ENCODE measurements at places on chromosomes 4 and X. TPM values are rescaled to one million over a fixed set of nuclear protein-coding genes. Genes with fewer than 3 reads are reported as not detected.
A peak's percentile ranks its signal among the peaks of the same experiment; 100 is the strongest.

- peak overlapping the region; percentile 73 for H3K27ac ChIP-seq
- peaks cover 5% of the 10 kb centered on the region for H3K4me1 ChIP-seq
- H3K4me3 ChIP-seq = no peak overlapping the region
- peaks cover 2% of the 10 kb centered on the region for H3K36me3 ChIP-seq
- no peaks in the 10 kb centered on the region for H3K27me3 ChIP-seq
These were observed 46.2 kb downstream of the NEK1 start for GRCh38 chr4:169566021-169566818.

- peak; percentile 21 for DNase-seq
- peaks cover 42% of the 10 kb centered on the region for H3K36me3 ChIP-seq
- no peak overlapping the region for H3K4me3 ChIP-seq
- H3K4me1 ChIP-seq = peaks cover 4% of the 10 kb centered on the region
- no peak overlapping the region for H3K27ac ChIP-seq
These were observed 16.9 kb upstream of the MED28 start for GRCh38 chr4:17597517-17597916.

- no peak overlapping the region for H3K4me3 ChIP-seq
- DNase-seq = no peak
- peaks cover 35% of the 10 kb centered on the region for H3K4me1 ChIP-seq
- H3K27me3 ChIP-seq = no peaks in the 10 kb centered on the region
- no peak overlapping the region for H3K27ac ChIP-seq
These were observed 32.2 kb downstream of the IL21 start for GRCh38 chr4:122588453-122589238.

DNA sequence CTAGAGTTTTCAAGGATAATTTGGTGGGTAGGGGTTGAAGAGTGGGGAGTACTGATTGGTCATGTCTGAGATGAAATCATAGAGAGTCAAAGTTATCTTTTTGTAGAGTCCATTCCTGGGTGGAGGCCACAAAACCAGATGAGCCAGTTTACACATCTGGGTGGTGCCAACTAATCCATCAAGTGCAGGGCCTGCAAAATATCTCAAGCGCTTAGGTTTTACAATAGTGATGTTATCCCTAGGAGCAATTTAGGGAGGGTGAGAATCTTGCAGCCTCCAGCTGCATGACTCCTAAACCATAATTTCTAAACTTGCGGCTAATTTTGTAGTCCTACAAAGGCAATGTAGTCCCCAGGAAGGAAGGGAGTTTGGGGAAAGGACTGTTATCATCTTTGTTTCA lies 988.3 kb upstream of the LCORL start:
- no peaks in the 10 kb centered on the region for H3K4me1 ChIP-seq
- no peak for DNase-seq
- H3K4me3 ChIP-seq = no peak overlapping the region
- no peak overlapping the region for H3K27ac ChIP-seq
- H3K36me3 ChIP-seq = no peaks in the 10 kb centered on the region

DNA sequence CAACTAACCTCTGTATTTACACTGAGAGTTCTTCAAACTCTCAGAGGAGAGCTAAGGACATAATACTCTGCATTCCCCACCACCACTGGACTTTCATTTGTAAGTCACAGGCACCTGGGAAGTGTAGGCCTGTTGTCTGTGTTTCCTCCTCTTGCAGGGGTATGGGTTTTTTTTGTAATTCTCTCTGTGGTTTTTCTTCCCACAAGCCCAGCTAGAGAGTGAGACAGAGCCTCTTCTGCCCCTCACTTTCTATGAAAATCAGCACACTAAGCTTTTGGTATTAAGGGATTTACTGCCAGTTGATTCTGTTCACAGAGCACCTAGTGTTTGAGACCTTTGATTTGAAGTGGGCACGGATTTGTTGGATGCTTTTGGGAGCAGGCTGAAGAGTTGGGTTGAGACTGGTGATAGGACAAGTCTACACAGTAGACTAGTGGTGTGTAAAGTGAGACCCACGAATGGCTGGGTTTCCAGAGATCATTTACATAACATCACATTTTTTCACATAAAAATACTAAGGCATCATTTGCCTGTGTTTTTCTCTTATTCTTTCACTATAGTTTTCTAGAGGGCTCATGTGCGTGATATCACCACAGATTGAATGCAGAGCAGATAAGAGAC lies 28.9 kb upstream of the WDR17 start:
- peaks cover 5% of the 10 kb centered on the region for H3K27me3 ChIP-seq
- no peak overlapping the region for H3K4me3 ChIP-seq
- no peaks in the 10 kb centered on the region for H3K36me3 ChIP-seq
- DNase-seq = no peak
- H3K4me1 ChIP-seq = no peaks in the 10 kb centered on the region
- H3K27ac ChIP-seq = no peak overlapping the region

The DUSP21 gene
- not detected for total RNA-seq
